ENCODE measurements at places on chromosomes 1 and 21. TPM values are rescaled to one million over a fixed set of nuclear protein-coding genes. Genes with fewer than 3 reads are reported as not detected.

The HOOK1 gene
- total RNA-seq: 1.1 TPM

The CACYBP gene
- 610 TPM for total RNA-seq

- DNase-seq: no peak
Measured at GRCh38 chr1:58996341-58997059, 212.7 kb upstream of the JUN start.

DNA sequence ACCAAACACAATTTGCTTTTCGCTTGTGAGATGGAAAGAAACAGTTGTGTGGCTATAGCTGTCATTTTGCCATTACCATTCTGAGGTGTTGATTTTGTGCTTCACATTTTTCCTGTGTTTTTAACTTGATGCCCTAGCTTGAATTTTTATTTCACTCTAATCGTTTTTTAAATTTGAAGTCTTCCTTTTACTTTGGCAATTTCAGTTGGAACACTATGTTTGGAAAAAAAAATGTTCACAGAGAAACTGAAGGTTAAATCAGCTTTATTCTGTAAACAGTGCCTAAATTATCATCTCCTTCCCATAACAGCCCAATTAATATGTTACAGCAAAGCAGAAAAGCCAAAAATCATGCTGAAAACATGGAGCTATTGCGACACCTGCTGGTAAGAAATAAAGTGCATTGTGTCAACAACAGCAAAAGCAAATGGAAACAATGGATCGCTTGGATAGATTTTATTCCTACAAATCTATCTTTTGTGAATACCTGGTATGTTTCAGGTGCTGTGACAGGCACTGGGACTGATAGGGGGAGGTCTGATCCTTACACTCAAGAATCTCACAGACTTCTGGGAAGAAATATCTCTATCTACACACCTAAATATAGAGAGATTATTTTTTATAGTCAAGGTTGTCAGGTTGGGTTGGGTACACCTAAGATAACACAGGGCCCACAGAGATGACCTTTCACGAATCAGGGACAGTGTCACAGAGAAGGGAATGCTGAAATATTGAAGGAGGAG is 16.2 kb upstream of the ERICH3 start:
- peak; percentile 59 for DNase-seq

DNA sequence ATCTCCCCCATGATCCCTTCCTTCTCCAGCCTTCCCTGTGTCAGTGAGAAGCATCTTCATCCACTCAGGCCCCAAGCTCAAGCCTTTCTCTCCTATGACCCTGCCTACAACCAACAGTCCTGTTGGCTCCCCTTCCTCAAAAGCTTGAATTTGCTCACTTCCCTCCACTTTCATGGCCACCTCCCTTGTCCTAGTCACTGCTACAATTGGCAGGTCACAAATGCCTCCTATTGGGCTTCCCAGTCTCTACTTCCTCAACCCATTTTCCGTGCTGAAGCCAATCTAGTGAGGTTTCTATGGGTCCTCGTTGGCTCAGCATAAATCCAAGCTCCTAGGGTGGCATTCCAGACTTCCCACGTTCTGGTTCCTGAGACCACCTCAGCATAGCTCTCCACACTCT is 40.2 kb upstream of the SLC6A9 start:
- no peak for DNase-seq

DNA sequence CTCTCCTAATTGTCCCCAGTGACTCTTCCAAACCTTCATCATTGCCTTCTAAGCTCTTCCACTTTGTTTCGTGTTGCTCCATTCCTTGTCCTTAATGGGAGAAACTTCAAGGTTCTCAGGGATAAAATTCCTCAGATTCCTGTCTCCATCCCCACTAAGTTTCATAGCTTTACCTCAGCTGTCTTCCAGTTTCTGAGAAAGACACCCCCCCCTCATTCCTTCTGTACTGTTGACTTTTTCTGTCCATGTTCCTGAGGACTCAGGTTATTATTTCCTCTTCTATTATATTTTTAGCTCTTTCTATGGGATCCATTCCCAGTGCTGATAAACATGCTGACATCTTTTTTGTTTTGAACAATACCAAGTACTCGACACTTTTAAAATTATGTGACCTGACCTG is 215.3 kb upstream of the PTGFR start:
- no peak for DNase-seq

GRCh38 chr1:33348676-33349080 is 27.8 kb upstream of the A3GALT2 start:
- DNase-seq: peak; percentile 65

The THEM5 gene
- not detected for total RNA-seq

DNA sequence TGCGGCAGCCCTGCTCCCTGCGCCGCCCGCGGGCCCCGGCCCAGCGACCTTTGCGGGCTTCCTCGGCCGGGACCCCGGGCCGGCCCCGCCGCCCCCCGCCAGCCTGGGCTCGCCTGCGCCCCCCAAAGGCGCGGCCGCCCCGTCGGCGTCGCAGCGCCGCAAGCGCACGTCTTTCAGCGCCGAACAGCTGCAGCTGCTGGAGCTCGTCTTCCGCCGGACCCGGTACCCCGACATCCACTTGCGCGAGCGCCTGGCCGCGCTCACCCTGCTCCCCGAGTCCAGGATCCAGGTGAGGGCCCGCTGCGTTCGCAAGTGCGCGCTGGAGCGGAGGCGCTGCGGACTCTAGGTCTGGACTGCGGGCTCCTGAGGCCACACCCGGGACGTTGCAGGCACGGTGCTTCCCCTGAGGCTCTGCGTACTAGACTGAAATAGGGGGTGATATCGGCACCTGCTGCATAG is 351 bp downstream of the MIXL1 start:
- peak; percentile 17 for DNase-seq

The KRTAP12-4 gene
- not detected for total RNA-seq

The SLC35F3 gene
- 7.5 TPM for total RNA-seq

DNA sequence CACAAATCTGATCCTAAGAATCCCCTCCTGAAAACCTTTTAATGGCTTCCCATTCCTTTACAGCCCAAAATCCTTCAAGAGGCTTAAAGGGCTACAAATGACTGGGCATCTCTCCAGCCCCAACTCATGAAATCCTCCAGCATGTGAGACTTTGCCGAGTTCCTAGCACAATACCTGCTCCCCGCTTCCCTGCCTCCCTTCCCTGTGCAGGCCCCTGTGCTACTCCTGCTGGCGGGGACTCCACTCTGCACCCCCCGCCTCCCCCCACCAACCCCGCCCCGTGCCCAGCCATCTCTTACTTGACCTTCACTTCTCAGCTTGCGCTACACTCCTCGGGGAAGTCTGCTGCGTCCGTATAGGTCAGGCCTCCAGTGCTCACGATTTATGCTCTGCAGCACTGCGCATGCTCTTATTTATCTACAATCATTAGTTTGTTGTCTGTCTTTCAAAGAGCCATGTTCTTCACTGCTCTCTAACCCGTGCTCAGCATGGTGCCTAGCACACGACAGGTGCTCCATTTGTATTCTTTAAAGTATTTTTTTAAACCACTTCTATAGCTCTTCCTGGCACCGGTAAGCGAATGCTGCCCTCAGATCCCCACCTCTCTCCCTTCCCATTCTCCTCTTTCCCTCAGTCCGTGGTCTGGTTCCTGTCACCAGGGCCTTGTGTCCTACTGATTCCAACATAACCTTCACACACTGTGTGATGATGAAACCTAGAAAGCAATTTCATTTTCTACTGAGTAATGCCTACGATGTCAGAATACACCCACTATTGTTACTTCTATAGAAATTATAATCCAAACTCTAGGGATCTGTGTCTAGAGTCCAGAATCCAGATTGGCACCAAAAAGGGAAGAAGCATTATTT is 37.5 kb upstream of the PLA2G2C start:
- DNase-seq: no peak

DNA sequence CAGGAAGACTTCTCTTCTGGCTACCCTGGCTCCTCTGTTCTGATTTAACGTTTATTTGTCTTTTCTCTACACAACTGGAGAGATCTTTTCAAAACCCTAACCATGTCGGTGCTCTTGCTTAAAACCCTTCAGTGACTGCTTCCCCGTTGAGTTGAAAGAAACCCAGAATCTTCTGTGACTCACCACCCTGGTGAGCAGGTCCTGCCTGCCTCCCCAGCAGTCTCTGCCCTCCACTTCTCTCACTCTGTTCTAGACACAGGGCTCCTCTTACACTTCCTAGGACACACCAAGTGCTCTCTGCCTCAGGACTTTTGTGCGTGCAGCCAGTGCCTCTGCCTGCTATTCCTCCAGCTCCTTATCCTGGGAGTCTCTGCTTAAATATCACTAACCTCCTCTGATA is 131.4 kb downstream of the IER5 start:
- DNase-seq: no peak

The ARHGEF16 gene
- total RNA-seq: 10.9 TPM

GRCh38 chr1:27413004-27413403 is 20.6 kb downstream of the GPR3 start:
- no peak for DNase-seq

DNA sequence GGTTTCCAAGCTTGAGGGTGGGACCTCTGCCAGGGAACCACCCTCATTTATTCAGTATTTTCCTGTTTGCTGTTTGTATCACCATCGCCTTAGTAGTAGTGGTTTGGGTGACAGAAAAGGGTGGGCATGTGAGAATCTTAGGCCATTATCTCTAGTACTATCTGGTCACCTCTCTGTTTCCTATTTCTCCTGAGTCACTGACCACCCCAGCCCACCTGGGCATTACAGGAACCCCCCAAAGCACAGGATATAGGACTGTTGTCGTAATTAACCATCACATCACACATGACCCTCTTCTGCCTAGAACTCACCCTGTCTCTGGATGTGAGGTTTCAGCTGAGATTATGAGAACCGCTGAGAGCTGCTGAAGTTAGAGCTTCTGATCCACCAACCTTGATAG is 60.4 kb downstream of the IL23R start:
- no peak for DNase-seq

The HPDL gene
- total RNA-seq: not detected

The NBPF9 gene
- 8.5 TPM for total RNA-seq

DNA sequence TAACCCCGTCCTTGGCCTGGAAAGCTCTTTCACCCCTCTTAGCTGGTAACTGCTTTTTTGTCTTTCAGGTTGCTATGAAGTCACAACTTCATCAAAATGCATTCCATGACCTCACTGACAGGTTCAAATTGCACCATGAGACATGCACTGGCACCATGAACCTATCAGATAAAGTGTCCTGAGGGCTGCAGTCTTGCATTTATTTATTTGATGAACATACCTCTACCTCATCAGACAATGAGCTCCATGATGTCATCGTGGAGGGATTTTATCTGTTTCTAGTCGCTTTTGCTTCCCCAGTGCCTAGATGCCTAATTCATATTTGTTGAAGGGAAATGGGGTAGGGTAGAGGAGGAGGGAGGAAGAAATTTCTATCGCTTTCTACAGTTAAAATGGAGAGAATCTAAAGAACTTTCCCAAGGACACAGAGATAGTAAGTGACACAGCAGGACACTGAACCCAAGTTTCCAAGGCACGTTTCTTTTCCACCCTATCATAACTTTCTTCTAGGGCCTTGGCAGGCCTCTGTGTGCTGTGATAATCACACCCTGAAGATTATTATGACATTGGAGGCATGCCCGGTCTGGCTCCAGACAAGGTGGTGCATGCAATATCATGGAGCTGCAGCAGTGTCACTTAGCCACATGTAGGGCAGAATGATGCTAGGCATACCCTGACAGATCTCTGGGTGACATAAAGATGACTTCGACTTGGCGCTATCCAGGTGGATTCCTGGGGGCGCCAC is 69.5 kb downstream of the CD58 start:
- DNase-seq: no peak

GRCh38 chr21:46098303-46099141 is 610 bp downstream of the COL6A2 start:
- peak; percentile 49 for DNase-seq

- DNase-seq: no peak
Measured at GRCh38 chr1:243814718-243815117, 35.3 kb downstream of the AKT3 start.

The C1orf94 gene
- total RNA-seq: 0.06 TPM

GRCh38 chr21:42002421-42002958 is 7.7 kb downstream of the ZBTB21 start:
- peak; percentile 93 for DNase-seq

- DNase-seq: peak; percentile 68
Measured at GRCh38 chr1:40818264-40818961, 34.8 kb downstream of the KCNQ4 start.

The IL19 gene
- not detected for total RNA-seq

DNA sequence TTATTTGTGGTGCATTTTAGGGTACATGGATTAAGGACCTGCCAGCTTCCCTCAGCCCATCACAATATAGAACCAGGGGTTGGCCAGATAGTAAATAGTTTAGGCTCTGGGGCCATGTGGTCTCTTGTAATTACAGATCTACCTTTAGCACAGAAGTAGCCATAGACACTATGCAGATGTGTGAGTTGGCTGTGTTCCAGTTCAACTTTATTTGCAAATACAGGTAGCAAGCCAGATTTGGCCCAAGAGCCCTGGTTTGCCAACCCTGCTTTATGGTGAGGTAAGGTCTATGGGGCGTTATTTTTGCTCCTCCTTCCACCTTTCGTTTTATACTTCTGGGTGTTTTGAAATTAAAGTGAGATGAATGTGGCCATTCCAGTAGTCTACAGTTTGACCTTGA is 48.7 kb downstream of the MRPS6 start:
- DNase-seq: no peak

DNA sequence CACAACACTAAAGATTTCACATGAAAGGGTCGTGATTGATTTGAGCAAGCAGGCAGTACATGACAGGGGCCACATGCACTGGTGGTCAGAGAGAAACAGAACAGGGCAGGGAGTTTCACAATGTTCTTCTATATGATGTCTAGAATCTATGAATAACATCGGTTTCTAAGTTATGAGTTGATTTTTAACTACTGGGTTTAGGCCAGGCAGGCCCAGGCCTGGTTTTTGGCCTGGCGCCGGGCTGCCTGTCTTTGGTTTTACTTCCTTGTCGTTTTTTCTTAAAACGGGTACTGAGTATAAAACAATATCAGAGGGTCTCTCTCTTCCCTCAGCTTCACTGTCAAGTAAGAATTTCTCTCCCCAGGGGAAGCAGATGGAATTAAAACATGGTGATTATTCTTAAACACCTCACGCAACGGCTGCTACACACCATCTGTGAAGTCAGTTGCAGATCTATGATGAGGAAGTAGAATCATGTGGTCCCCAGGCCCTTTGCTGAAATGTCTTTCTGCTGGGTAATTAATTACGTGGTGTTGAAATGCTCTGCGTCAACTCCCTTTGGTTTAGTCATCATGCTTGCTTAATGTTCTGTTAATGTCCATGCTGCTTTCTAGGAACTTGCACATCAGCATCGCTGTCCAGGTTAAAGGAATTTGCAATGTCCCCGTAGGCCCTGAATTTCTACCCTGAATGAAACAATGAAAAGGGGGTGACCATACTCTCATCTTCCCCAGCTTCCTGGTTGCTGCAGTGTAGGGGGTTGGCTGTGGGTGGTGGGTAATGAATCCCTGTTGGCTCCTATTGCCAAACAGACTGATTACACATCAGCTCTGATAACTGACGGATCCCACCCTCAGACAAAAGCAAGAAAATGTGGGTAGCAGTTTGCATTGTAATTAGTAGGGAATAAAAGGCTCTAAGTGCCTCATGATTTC is 70.3 kb downstream of the SERINC2 start:
- DNase-seq: peak; percentile 80

GRCh38 chr1:99952522-99952921 is 17.3 kb upstream of the SLC35A3 start:
- no peak for DNase-seq

The PTPN22 gene
- total RNA-seq: 4.1 TPM

The KISS1 gene
- not detected for total RNA-seq

GRCh38 chr1:186492531-186493291 is 31.8 kb upstream of the PDC start:
- no peak for DNase-seq
